ENCODE measurements at places on chromosomes 2 and 18.

DNA sequence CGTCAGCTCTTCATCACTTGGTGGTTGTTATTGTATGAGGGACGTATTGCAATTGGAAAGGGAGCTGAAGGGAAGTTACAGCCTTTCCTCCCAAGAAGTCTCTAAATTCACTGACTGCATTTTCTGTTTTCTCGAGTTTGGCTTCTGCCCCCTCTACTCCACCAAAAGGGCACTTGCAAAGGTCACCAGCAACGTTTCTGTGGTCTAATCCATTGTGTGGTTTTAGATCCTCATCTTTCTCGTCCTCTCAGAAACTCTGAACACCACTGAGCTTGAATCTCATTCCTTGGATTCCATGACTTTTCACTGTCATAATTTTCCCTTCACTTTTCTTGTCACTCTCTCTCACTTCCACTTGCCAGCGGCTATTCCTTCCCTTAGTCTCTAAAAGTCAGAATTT, 308.0 kb downstream of the AFF3 start:
- DNase-seq, result no peak

- no peak for DNase-seq
Measured at GRCh38 chr18:35283923-35284794, 5.9 kb downstream of the ZSCAN30 start.

DNA sequence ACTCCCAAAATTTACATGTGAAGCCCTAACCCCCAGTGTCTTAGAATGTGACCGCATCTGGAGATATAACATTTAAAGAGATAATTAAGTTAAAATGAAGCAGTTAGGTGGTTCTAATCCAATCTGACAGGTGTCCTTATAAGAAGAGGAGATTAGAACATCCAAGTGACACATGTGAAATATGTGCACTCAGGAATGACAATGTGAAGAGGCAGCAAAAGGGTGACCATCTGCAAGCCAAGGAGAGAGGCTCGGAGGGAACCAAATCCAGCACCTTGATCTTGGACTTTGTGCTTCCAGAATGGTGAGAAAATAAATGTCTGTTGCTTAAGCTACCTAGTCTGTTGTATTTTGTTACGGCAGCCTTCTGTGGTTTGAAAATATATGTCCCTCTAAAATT, 165.4 kb downstream of the FIGN start:
- no peak for DNase-seq

GRCh38 chr2:120528693-120529076, 182.7 kb downstream of the INHBB start:
- DNase-seq, result no peak

DNA sequence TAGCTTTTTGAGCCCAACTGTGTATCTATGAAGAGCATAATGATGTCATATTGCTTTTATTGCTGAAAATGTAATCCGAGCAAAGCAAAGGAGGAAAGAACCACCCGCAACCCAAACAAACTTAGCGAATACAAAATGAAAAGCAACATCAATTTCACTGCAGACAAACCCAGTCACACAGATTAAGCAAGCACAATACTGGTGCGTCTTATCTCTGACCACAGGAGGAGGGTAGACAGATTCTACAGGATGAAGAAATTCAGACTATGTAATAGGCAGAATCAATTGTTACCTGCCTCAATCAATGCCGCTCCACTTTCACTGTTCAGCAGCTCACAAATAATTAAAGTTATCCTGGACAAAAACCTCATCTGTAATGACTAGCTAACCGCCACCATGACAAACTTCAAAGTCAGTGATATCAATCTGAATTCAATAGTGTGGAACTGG, 115.5 kb upstream of the SP3 start:
- no peak for DNase-seq

GRCh38 chr2:63003351-63003750, 47.3 kb upstream of the OTX1 start:
- no peak for DNase-seq

DNA sequence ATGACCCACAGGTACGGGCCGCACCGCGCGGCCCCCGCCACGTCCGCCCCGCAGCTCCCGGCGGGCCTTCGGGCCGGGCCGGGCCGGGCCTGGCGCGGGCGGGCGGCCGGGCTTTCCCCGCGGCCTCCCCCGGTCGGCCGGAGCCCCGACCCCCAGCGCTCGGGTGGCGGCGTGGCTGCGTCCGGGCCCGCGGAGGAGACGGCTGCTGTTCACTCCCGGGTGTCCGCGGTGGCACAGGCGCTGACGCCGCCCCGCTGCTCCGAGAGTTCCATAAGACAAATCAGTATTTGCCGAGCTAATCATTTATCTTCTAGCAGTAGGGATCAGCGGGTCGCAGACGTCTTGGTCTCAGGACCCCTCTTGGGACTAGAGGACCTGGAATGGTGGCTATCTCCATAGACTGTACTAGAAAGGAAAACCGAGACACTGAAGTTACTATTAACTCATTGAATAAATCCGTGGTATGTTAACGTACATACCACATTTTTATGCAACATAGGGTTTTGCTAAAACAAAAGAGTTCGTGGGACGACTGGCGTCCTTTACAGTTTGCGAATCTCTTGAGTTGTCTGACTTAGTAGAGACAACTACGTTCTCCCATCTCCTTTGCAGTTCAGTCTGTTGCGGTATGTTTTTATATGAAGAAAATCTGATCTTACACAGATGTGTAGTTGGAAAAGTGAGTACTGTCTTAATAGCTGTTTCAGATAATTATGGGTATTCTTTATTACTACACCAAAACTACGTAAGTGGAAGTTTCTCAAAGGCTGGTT, 500 bp downstream of the LIMS1 start:
- DNase-seq, result peak; percentile 19

DNA sequence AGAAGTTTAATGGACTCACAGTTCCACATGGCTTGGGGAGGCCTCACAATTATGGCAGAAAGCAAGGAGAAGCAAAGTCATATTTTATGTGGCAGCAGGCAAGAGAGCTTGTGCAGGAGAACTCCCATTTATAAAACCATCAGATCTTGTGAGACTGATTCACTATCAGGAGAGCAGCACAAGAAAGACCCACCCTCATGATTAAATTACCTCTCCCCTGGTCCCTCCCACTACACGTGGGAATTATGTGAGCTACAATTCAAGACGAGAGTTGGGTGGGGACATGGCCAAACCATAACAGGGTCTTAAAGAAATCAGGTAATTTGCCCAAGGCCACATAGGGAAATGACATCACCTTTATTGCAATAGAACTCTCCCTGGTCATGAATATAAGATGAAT, 1073.3 kb upstream of the ACVR2A start:
- DNase-seq, result no peak

- DNase-seq, result no peak
Measured at GRCh38 chr2:150023044-150023443, 435.5 kb upstream of the MMADHC start.

GRCh38 chr2:80830891-80831290, 526.3 kb upstream of the LRRTM1 start:
- DNase-seq, result no peak

All from NCI-H1694 treated with DMSO at 0.1 percent for 48 hours (cell line).